ENCODE measurements at places on chromosomes 5 and 9.
A peak's percentile ranks its signal among the peaks of the same experiment; 100 is the strongest.

DNA sequence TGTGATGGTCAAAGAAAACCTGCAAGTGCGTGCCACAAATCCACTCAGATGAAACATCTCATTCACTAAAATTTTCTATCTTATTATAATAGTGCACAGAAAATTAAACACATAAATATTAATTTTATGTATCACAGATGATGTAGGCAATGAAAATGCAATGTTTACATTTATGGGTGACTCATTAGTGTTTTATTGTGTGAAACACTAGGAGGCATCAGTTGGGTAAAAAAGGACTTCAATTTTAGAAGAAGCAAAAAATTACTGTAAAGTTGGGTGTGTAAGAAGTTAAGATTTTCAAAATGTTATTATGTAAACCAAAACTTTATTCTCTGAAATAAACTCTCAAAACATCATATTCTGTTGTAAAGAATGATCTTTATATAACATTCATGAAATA lies 4.0 kb downstream of the MEF2C start:
- DNase-seq, result no peak

GRCh38 chr5:142072488-142072887 lies 36.1 kb upstream of the NDFIP1 start:
- DNase-seq, result no peak

DNA sequence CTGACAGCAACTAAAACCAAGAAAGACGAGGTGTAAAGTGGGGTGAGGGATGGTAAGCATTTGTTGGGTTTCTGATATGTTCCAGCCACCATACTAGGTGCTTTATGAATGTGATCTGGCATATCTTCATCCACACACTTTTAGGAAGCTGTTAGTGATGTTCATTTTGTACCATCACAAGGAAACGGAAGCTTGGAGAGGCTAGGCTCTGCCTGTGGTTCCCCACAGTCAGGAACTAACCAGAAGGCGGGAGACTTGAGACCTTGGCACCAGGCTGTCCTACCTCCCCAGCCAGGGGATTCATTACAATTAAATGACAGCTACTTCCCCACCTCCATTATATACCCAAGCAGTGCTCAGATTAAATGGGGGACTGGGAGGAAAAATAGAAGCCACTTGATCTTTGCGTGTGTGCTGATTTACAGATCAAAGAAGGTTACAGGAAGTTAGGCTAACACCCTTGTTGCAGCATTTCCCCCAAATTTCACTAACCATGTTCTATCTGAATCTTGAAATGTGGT lies 43.0 kb downstream of the SFXN1 start:
- peak; percentile 18 for DNase-seq

GRCh38 chr9:100619194-100619593 lies 41.3 kb downstream of the CAVIN4 start:
- no peak for DNase-seq

DNA sequence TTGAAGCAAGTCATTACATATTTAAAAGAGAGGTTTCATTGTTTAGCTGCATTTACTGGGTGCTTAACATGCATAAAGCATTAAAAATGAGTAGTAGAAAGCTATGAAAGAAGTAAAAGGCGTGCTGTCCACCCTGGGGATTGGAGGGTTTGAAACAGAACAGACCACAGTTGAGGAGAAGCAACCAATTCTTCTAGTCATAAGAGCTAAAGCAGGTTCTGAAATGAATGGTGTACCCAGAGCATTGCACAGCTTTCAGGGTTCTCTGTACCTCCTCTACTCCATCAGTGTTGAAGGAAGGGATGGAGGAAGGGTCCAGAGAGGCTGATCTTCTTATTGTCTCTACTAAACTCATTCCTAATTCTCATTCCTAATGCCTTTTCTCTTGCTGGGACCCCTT lies 68.9 kb downstream of the SH3RF2 start:
- DNase-seq, result no peak

GRCh38 chr5:170473642-170474041 lies 30.2 kb upstream of the KCNIP1 start:
- DNase-seq, result no peak

DNA sequence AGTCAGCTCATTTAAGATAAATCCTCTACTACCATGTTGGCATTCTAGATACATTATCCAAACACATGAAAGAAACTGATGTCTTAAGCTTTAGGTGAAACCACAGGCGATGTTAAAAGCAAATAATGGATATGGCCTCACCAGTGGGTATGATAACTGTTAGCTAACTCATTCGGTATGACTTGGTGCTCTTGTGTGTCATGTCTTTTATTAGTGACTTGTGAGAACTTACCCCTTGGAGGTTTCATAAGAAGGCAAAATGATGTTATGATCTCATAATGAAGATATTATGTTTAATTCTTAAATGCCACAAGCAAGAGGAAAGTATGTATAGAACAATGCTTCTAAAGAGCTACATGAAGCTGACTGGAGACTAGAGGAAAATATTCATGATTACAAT lies 1227.0 kb downstream of the EFNA5 start:
- DNase-seq, result no peak

DNA sequence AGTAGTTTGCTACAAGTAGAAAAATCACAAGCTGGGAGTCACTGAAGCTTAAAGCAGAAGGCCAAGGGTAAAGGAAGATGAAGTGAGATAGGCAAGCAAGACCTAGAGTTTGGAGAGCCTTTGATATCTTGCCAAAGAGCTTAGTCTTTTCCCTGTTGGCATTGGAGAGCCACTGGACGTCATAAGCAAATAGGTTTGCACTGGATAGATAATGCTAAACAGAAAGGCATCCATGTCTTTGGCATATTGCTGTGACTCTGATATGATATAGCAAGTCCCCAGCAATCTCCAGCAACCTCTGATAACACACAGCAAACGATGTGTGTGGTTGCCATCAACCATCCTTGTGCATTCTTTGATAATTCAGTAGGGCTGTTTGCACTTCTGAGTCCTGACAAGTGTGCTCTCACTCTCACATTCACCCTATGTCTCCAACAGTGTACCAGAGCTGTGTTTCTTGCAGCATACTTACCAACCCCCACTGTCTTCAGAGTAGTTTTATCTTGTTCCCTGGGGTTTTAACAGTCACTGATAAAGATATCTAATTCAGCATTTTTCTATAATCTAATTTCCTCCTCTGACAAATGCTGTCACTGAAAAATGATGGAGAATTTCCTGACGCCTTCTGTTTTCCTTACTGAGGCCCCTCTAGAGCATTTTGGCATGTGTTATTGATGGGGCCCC lies 16.9 kb upstream of the FREM1 start:
- DNase-seq, result no peak

DNA sequence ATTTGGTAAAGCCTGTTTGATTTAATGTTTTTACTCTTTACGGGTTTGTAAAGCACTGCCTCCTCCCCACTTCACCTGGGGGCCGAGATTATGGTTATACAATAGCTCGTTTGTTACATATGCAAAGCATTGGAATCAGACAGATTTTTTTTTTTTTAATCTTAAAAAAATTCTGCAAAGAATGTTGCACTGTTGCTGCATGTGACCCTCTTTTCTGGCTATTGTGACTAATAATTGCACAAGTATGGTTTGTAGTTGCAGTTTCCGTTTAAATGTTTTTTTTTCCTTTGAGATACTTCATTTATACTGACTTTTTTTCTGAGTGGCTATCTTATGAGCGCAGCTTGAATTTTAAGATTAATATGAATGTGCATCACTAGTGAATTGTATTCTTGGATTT lies 165.3 kb downstream of the KDM4C start:
- no peak for DNase-seq

GRCh38 chr9:1267141-1267570 lies 217.0 kb downstream of the DMRT2 start:
- no peak for DNase-seq

GRCh38 chr5:18523380-18523779 lies 889.1 kb downstream of the TAF11L14 start:
- no peak for DNase-seq

DNA sequence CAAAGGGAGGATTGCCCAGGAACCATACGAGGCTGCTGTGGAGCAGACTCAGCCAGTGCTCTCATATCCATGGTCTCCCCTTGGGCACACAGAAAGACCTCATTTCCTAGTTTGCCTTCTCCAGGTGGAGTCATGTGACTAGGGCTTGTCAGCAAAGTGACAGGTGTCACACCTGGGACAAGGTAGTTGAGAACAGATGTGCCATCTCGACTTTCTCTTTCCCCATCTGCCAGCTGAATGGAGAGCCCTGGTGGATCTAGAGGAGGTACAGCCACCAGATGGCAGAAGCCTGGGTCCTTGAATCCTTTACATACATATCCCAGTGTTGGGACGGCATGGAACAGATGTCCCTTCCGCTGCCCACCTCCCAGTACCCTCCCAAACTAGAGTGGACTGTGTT lies 42.9 kb upstream of the ALDOB start:
- no peak for DNase-seq

- DNase-seq, result no peak
Observed at GRCh38 chr5:177233206-177233605, 70.3 kb downstream of the RAB24 start.

GRCh38 chr5:36854402-36855140 lies 22.0 kb upstream of the NIPBL start:
- no peak for DNase-seq

GRCh38 chr5:88480801-88481499 lies 212.3 kb upstream of the TMEM161B start:
- DNase-seq, result no peak

GRCh38 chr9:19233344-19233743 lies 2.9 kb downstream of the DENND4C start:
- no peak for DNase-seq

GRCh38 chr5:126054577-126055347 lies 368.4 kb upstream of the GRAMD2B start:
- no peak for DNase-seq

Measured in activated effector memory CD4-positive, alpha-beta T cell treated with Interleukin-2 at 50 U/mL for 16 hours (primary cell).